ENCODE measurements at places on chromosomes 4 and X.

GRCh38 chrX:120672389-120672788 lies 42.5 kb upstream of the C1GALT1C1 start:
- no peak for DNase-seq

DNA sequence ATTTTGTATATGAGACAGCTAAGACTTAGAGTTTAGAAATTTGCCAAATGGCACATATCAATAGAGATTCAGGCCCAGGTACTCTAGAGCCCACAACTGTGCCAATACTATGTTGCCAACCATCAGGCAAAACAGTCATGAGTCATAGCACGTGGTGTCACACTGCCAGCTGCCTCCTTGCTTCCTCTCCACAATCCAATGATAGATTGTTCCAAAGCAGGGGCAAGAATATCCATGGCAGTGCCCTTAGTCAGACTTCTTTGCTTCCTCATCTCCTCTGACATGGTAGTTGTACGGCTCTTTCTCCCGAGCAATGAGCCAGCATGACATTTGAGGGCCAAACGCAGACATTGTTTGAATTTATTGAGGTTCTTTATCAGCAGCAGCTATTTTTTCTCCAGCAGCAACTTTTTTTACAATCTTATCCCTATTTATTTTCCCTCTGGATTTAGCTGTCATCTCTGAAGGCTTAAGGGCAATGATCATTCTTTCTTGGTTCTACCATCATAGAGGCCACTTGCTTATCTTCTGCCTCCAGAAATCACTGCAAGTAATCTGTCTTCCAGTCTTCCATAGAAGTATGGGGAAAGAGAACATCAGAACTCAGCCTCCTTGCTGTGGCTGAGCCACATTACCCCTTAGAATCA lies 169.7 kb downstream of the COL4A6 start:
- DNase-seq, result no peak

GRCh38 chrX:69286565-69286906 lies 121.3 kb upstream of the PJA1 start:
- DNase-seq, result no peak

GRCh38 chrX:41449131-41449530 lies 2.0 kb downstream of the NYX start:
- no peak for DNase-seq

- DNase-seq, result no peak
Observed at GRCh38 chr4:114310296-114310925, 288.2 kb upstream of the UGT8 start.

- no peak for DNase-seq
Observed at GRCh38 chr4:119113033-119113655, 22.5 kb upstream of the MYOZ2 start.

- peak; percentile 26 for DNase-seq
Observed at GRCh38 chr4:133154725-133155124, 5.6 kb downstream of the PCDH10 start.

DNA sequence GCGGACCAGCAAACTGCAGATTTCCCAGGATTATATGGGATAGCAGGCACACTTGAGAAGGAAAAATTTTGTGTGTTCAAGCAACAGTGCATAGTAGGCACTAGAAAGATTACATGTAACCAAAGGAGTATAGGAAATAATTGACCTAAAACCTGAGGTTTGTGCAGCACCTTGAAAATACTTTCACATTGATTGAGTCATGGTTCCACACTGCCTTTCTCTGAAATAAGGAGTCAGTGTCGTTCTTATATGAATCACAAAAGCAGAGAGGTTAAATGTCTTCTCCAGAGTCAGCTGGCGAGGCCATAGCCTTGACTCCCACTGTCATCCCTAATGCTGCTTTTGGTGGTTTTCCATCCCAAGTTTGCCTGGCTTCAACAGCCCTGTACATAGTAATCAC lies 138.9 kb downstream of the SOWAHB start:
- no peak for DNase-seq

- DNase-seq, result no peak
Observed at GRCh38 chr4:95551653-95552052, 2.9 kb upstream of the UNC5C start.

GRCh38 chr4:68951806-68952585 lies 392 bp upstream of the UGT2A3 start:
- no peak for DNase-seq

DNA sequence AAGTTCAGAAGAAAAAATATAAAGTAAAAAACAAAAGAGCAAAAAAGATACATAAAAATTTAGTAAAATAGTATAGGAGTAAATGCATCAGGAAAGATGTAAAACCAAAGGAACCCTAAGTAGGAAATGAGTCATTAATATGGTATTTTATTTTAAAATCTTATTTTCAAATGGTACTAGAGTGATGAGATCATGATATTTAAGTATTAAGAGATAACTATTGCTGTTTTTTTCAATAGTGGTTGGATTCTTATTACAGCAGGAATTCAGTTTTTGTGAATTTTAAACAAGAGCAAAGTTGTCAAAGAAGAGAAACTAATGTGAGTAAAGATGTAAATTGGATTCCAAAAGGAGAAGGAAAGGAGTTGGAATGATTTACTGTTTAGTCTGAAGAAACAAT lies 20.0 kb downstream of the EMCN start:
- DNase-seq, result no peak

GRCh38 chr4:101274888-101275752 lies 72.2 kb downstream of the PPP3CA start:
- no peak for DNase-seq

- no peak for DNase-seq
Observed at GRCh38 chr4:87557348-87557747, 28.2 kb upstream of the SPARCL1 start.

DNA sequence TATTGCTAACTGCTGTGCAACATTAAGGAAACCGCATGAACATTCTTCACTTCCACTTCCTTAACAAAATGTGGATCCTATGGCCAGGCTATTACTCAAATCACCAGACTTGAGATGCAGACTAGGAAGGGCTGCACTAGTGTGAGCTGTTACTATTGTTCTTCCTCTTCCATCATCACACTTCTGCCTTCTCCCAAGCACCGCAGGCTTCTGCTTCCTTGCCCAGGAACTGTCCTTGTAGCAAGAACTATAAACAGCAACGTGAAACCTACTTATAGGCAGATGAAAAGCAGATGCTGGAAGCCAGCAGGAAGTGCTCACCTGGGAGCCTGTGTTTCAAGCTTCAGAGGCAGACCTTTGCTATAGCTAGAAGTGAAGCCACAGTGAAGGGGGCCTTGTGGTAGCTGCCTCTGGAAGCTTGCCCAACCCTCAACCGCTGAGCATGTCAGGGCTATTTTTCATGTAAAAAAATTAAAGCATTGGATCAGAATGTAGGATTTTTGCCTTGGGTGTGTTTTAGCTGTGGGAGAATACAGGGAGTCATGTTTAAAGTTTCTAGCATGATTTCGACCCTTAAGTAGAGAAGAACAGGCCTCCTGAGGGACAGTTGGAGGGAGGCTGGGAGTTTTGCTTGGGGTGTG lies 43.9 kb downstream of the CLNK start:
- no peak for DNase-seq

- no peak for DNase-seq
Observed at GRCh38 chrX:323721-324628, 5.4 kb upstream of the GTPBP6 start.

DNA sequence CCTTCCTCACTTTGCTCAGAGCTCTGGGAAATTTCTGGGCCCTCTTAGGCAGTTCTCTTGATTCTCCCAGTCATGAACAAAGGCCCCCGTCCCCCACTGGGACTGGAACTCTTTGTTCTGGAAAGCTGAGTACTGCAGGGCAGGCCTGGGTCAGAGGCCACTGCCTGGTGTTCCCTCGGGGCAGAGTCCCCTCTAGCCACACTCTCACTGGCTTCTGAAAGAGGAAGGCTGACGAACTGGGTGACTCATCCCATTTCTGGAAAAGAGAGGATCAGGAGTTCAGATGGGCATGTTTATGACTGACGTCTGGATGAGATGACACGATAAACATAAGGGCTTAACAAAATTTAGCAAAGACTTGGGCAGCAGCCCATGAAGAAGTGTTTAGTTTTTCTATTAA lies 47.7 kb downstream of the DDX3X start:
- no peak for DNase-seq

DNA sequence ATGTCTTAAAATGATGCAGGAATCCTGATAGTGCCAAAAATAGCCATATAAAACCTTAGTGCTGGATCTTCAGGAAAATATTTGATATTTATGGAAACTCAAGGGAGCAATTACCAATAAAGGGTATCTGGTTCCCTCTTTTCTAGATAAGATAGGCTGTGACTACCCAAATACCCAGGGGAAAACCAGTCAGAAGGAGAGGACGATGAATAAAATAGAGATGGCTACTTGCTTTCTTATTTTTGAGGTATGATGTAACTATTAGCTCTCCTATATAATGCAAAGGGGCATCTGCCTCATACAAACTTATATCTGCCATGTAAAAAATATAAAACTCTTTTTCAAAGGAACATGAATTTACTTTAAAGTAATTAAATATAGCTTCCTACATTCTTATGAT lies 23.4 kb upstream of the COX18 start:
- DNase-seq, result no peak

GRCh38 chr4:67558493-67558892 lies at the start of gene STAP1:
Gene STAP1, plus strand, starts transcription at chr4:67558727. Its CDS starts 83 bp downstream, at chr4:67558810.
- no peak for DNase-seq

DNA sequence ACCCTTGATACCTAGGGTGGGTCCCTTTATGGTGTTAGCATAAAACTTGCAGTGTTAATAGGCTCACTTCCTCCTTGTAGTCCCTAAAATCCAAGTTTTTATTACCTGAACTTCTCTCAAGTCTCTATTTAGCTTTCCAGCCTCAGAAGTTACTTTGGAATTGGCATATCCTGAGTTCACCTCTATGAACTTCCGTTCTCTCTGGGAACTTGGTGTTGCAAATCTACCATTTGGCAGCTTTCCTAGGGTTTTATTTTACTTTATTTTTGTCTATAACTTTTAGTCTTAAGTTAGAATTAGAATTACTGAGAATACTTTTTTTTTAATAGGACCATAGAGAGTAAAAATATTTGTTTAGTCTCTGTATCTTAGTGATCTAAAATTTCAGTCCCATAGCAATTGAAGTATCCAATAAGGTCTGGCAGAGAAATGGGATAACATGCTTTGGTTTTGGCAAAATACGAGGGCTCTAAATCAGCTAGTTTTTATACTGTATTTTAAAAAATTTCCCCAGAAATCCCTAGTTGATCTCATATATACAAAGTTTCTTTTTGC lies 30.3 kb upstream of the NAF1 start:
- DNase-seq, result no peak

DNA sequence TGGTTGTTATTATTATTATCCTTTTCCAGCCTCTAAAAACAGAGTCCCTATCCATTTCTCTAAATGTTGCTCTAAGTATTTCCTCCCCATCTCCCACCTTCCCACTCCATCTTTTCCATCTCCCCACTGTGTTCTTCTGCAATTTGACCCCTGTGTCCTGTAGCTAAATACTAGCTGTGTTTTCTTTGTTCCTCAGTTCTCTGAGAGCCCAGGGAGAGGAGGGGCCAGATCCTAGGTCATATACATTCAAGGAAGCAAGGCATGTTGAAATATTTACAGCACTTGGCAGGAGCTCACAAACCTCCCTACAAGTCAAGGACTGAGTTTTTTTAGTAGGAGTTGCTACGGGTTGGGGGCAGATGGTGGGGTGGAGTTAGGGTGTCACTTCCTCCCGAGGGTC lies 10.5 kb downstream of the SLC16A2 start:
- DNase-seq, result no peak

GRCh38 chrX:1874416-1874815 lies 259.6 kb downstream of the ASMT start:
- DNase-seq, result no peak

GRCh38 chr4:166034965-166035364 lies 161.9 kb downstream of the TLL1 start:
- no peak for DNase-seq

GRCh38 chr4:156390599-156391324 lies 437.1 kb upstream of the CTSO start:
- DNase-seq, result no peak

- DNase-seq, result no peak
Observed at GRCh38 chr4:686413-687040, 2.4 kb downstream of the SLC49A3 start.

GRCh38 chrX:154435171-154435733 lies 1.7 kb upstream of the GDI1 start:
- no peak for DNase-seq

GRCh38 chrX:4668802-4669536 lies 955.5 kb upstream of the PRKX start:
- DNase-seq, result no peak

GRCh38 chrX:147738265-147738664 lies 173.5 kb upstream of the FMR1 start:
- DNase-seq, result no peak

DNA sequence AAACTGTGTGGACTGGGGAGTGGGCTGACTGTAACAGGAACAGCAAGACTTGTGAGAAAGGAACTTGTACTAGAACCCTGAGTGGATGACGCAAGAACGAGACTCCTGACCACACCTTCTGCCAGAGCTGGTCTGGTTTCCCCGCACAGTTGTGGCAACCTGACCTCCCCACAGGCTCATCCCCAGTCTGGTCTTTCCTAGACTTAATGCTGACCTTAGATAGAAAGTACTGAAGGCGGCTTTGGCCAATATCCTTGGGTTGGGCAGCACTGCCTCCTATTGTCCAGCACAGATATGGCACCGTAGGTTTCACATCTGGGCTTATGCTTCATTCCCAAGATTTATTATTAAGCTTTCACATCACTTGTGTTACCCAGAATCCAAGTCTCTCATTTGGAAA lies 137.8 kb upstream of the FRG1 start:
- no peak for DNase-seq

DNA sequence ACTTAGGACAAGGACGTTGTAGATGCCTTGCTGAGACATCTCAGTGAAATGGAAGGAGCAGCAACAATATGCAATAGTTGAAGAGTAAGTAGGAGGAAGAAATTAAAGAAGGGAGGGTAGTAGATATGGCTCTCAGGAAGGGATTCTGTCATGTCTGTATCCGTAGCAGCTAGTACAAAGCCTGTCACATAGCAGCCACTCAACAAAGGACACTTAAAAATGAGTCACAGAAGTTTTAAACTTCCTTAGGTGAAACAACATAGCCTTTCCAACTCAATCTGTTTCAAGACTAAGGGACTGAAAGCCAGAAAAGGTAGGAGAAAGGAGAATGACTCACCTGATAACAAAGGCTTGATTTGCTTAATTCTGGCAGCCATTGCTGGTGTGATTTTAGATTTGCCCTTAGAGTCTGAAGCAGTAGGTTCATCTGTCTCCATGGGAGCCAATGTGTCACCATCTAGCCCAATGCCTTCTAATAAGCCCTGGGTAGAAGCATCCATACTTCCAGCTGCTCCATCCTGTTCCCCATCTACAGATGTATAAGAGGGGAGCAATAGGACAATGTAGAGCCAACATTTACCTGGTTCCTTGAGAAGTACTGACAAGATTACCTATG lies 86.6 kb downstream of the HUWE1 start:
- no peak for DNase-seq

DNA sequence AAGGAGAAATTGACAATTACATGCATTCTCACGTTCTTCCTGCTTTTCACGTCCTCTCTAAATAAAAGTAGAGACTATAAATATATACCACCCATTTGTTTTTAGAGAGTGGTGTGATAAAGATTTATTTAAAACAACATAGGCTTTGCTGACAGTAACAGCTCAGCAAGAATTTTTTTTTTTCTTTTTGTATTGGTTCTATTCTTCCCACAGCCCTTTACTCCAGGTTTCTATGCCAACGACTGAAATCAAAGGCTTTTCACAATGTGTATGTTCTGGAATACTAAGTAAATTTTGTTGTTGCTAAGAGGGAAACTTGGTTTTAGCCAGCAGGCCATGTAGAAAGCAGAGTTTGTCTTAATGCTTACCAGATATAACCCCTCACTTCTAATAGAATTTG lies 43.4 kb downstream of the MAOA start:
- DNase-seq, result no peak

All from amygdala (tissue), 56 donors.